ENCODE measurements at places on chromosomes 1 and 21.

- DNase-seq = no peak
Measured at GRCh38 chr1:43431676-43432075, 22.1 kb downstream of the HYI start.

- DNase-seq = no peak
Measured at GRCh38 chr1:76161451-76161850, 86.9 kb downstream of the ST6GALNAC3 start.

DNA sequence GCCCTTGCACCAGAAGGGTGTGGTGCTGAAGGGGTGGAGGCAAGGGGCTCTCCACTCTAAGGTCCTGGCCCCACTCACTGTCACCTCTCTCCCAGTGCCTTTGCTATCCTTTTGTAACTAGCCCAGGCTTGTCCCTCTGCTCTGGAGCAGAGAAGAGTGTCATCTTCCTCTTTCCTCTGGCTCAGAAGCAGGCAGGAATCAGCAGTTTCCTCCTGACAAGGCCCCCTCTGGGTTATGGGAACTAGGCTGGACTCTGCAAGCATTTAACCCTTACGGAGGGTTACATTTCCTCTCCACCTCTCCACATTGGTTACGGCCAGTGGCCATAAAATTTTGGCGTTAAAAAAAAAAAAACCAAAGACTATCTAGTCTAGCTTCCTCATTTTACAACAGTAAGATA is 30.4 kb downstream of the PLXNA2 start:
- no peak for DNase-seq

DNA sequence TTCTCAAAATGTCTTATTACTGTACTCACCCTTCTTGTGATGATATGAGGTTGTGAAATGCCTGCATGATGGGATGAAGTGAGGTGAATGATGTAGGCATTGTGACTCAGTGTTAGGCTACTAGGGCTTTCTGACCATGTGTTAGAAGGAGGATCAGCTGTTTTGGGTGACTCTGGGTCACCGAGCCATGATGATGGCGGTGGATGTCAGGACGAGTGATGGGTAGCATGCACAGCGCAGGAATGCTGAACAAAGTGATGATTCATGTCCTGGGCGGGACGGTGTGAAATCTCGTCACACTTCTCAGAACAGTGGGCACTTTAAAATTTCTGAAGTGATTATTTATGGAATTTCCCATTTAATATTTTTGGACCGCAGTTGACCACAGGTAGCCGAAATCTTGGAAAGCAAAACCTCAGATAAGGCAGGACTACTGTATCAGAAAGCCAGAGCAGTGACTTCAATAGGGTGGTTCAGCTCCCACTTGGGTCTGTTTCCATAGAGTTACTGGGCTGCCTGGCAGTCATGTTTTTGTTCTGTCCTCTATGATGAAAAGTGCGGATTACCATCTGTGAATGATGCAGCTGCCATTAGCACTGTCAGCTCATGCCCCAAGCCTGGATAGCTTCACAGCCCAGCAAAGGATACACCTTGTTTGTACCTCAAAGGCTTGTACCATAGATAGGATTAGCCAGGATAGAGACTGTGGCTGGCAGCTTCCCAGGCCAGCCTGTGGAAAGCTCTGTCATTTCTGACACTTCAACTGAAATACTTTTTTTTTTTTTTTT is 26.6 kb downstream of the IL6R start:
- no peak for DNase-seq

DNA sequence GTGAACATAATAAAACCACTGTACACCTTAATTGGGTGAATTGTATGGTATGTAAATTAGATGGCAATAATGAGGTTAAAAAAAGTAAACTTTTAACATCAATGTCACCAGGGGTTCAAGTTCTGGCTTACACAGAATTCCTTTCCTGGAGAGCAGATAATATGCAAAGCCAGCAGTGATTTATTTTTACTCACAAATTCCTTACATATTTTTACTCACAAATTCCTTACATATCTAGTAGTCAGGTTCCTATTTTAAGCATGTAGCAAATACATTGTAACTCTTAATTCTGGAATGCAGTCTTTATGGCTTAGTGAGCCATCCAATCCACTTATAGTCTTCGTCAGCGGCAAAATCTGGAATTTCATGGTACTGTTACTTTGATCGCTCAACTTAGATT is 1.3 kb upstream of the UBE4B start:
- DNase-seq = no peak

DNA sequence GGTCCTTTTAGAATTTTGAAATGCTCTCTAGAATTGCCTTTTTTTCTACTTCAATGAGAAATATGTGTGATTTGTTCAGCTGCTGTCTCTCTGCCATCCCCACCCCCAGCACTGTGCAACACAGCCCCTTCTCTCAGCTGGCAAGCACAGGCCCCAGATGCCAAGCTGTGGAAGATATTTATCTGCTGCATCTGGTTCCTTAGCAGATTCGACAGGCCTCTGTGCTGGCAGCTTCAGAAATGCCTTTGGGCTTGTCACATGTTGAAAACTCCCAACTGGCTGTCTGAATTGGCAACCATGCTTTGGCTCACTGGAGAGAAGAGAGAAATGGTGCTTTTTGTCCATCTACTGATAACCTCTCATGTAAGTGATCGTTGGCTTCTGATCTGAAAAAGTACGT is 206.7 kb upstream of the C1orf87 start:
- DNase-seq = no peak

DNA sequence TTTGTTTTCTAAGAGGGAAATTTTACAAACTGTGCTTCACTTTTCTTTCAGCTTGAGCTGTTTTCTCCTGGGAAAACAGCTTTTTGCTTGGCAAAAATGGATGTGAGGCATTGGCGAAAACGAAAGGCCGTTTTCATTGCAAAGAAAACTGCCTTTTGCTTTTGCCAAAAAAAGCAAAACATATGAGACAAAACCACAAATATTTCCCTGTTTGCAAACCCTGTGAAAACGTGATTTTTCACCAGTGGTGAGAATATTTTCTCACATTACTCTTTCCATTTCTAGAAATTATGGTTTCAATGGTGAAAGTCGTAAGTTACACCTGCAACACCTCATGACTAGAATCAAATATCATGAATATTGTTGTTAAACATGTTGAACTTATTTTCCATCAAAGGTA is 74.0 kb upstream of the ZBTB18 start:
- DNase-seq = no peak

DNA sequence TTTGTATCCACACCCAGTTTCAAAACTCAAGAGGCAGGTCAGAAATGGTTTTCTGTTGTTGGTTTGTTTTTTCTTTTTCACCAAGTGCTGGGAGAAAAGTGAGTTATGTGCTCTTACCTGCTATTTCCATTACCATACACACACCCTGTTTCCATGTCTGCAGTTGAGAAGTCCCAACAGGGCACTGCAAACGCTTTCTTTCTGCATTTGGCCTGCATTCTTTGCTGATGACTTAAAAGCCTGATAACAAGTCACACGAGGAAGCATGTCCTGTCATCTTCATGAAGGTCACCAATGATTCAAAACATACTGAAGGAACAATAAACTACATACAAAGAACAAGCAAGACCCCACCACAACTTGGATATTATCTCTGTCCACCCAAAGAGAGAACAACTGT is 24.8 kb upstream of the KCNE1 start:
- no peak for DNase-seq

DNA sequence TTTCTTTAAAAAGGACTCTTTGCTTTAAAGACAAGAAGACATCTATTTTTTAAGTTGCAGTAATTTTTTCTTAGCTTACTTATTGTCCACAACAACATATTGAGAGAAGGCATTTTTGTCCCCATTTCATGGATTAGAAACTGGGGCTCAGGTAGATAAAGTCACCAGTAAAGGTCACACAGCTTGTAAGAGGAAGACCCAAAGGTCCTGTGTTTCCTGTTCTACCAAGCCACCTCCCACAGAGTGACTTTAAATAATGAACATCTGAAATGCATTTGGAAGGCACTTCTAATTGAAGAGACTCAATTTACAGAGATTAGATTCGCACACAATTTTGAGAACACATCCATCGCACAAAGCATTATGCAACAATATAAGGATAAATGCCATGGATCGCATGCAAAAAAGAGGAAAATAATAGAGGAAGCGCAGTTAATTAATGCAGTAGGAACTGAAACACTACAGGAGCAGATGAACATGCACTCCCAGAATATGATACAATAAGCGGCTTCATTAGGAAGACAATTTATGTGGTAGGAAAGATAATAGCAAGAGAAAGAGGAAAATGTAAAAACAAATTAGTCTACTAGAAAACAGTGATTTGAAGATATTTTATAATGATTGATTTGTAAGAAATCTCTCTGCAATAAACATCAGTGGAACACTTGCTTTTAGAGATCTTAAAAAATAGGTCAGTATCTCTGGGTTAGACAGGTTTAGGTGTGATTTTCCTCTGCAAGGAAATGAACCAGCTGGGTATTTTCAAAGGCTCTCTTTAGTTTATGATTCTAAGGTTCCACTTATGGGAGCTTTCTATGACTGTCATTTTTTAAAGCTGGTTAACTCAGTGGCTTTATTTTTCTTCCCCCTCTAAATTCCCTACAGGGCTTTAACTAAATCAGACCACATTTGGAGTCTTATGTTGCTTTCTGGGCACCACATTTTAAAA is 27.1 kb upstream of the CD2 start:
- no peak for DNase-seq

Data from progenitor cell of endocrine pancreas (in vitro differentiated cells).